Activated T-cell treated with anti-CD3 and anti-CD28 coated beads, Interleukin-2, amount 50 U/mL, for 24 hours (primary cell): ENCODE measurements at places on chromosomes 3 and 15.

DNA sequence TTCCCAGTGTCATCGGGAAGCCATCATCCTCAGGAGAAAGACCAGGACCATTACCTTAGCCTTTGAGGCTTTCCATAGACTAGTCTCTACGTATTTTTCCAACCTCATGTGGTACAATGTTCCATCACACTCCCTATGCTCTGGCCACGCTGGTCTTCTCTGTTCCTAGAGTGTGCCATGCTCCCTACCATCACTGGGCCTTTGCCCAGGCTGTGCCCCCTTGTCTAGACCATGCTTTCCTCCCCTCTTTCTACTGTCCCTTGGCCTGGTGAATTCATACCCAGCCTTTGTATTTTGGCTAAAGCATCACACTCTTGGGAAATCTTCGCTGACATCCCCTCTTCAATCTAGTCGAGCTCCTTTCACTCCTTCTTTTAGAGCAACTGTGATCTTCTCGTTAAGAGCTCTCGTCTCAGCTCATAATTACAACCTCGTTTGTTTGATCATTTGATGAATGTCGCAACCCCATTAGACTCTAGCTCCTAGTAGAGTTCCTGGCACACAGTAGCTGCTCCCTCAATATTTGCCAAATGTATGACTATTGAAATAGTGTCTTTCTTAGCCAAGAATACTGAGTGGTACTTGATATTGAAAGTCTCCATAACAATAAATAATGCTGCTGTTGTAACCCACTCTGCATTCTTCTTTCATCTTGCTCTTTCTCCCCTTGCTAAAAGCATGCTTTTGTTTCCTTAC lies 100.2 kb upstream of the FAM3D start:
- no peak for DNase-seq

DNA sequence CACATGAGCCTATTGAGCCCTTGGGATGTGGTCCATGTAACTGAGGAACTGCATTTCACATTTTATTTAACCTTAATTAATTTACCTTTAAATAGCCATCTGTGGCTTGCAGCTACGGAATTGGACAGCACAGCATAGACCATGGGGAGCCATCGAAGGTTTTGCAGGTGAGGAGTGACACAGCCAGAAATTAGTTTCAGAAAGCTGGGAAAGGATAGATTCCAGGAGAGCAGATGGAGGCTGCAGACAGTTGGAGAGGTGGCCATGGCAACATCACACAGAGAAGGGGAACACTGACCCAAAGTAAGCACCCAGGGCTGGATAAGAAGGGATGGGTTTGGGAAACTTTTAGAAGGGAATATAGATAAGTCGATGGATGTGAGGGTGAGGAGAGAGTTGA lies 100.1 kb upstream of the SLC6A11 start:
- no peak for DNase-seq

DNA sequence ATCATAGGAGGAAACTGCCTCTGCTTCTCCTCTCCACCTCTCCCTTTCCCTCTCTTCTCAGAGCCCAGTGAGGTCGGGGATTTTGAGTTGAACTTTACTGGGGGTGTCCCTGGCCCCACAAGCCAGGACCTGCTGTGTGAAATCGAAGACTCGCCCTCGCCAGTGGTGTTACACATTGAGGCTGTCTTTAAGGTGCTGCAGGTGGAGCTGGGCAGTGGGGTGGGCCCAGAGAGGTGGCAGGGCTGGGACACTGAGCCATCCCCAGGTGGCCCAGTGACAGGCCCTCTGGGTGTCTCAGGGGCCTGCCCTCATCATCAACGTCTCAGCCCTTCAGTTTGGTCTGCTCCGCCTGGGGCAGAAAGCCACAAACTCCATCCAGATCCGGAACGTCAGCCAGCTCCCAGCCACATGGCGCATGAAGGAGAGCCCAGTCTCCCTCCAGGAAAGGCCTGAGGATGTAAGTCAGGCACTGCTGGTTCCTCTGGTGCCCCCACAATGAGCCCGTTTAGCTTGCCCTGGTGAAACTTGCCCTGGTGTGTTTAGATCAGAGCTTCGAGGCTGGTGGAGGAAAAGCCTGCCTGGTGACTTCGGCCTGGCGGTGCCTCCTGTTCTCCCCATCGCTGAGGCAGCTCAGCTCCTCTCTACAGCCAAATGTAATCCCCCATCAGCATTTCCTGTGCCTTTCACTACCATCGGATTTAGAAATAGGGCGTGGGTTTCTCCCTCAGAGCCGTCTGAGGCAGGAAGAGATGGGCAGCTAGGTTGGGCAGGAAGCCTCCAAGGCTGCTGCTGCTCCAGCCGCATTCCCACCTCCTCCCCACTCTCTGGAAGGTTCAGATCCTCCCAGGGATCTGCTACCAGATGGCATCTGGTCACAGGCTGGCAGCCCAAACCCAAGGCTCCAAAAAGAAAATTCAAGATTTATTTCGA lies 39.2 kb downstream of the ACAA1 start:
- DNase-seq: no peak

DNA sequence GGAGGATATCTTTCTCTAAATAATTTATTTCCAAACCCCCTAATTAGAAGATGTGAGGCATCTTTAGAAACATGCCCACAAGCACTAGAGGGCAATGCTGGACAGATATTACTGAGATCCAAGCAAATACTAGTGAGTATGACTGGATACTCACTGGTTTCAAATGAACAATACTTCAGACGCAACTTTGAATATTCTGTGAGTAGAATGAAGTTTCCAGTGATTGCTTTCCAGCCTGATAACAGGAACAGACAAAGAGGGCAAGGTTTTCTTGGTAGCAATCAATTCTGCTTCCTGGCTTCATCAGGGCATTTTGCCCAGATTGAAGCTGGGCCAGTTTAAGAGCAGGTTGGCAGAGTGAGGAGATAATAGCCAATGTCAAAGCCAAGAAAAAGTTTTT lies 442.6 kb upstream of the PDZRN3 start:
- no peak for DNase-seq

- DNase-seq: no peak
These were observed 275.0 kb downstream of the XXYLT1 start for GRCh38 chr3:194995922-194996321.

GRCh38 chr3:160869825-160870224 lies 113.8 kb downstream of the PPM1L start:
- DNase-seq: no peak

GRCh38 chr3:28050885-28051284 lies 190.5 kb upstream of the CMC1 start:
- no peak for DNase-seq
